MM.1S (cell line): ENCODE measurements at places on chromosomes 16 and 17.

DNA sequence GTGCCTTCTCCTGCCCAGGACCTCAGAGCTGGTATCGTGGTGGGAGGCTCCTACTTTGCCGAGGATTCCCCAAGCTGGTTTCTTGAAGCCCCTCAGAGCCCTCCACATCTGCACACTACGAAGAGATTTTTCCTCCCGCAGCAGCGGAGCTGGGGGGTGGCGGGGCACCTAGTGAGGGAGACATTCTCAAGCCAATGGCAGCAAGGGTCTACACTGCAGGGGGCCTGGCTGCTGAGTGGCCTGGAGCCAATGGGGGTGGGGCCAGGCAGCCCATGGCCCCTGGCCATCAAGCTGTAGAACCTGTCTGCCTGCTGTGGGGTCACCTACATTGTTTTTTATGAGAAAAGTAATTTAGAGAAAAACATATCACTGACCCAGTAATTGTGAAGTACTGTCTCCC lies 5.0 kb downstream of the SLC26A11 start:
- no peaks in the 10 kb centered on the region for H3K27me3 ChIP-seq
- H3K36me3 ChIP-seq: no peaks in the 10 kb centered on the region
- H3K4me3 ChIP-seq: no peak overlapping the region

DNA sequence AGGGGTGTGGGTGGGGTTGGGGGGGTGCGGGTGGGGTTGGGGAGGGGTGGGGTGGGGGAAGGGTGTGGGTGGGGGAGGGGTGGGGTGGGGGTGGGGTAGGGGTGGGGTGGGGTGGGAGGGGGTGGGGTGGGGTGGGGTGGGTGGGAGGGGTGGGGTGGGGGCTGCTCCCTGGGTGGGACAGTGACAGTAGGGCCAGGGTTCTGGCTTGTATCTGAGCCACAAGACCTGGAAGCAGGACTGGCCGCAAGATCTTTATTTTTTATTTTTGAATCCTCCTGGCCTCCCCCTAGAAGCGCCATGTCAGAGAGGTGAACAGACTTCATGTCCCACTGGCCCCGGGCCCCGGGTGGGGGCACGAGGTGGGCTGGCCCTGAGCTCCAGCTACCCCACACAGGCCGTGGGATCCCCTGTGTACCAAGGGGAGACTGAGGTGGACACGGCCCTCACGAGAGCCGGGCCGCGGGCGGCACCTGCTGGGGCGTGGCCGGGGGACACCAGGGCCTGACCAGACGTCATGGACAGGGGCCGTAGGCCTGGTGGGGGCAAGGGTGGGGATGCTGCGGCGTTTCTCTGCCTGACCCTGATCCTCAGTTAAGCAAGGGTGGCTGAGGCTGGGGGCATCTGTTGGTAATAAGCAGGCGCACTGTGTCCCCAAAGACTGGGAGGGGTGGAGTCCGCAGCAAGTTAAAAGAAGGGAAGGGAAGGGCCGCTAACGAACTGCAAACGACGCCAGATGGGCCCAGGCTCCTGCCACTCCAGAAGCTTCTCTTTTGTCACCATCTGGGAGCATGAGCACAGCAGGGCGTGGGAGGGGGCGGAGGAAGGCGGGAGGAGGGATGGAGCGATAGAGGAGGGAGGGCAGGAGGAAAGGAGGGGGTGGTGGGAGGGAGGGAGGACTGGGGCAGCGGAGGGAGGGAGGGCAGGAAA lies 22.3 kb upstream of the PABPN1L start:
- no peaks in the 10 kb centered on the region for H3K27me3 ChIP-seq
- H3K4me3 ChIP-seq: no peak overlapping the region
- no peaks in the 10 kb centered on the region for H3K36me3 ChIP-seq

- peaks cover 52% of the 10 kb centered on the region for H3K27me3 ChIP-seq
- H3K36me3 ChIP-seq: no peaks in the 10 kb centered on the region
- no peak for DNase-seq
- H3K27ac ChIP-seq: no peak overlapping the region
- H3K4me3 ChIP-seq: no peak overlapping the region
These were observed 36.7 kb upstream of the CIBAR2 start for GRCh38 chr16:85148931-85149330.

DNA sequence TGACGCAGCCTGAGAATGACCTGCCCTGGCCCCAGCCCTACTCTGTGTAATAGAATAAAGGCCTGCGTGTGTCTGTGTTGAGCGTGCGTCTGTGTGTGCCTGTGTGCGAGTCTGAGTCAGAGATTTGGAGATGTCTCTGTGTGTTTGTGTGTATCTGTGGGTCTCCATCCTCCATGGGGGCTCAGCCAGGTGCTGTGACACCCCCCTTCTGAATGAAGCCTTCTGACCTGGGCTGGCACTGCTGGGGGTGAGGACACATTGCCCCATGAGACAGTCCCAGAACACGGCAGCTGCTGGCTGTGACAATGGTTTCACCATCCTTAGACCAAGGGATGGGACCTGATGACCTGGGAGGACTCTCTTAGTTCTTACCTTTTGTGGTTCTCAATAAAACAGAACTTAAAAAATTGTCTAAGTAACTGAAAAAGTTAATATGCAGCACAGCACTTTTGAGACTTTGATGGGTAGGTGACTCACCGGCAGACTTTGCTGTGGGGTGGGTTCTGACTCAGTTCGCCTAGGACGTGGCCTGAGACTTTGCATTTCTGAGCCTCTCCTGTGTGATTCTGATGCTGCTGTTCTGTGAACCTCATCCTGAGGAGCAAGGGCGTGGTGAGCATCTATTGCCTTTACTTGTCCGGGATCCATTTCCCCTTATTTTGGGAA lies 5.7 kb downstream of the LAT start:
- H3K27ac ChIP-seq: no peak overlapping the region
- H3K4me3 ChIP-seq: no peak overlapping the region
- no peak for DNase-seq
- H3K4me1 ChIP-seq: 0 out of 2 replicates have a peak, but pooled peaks cover 2% of the 10 kb centered on the region
- no peaks in the 10 kb centered on the region for H3K27me3 ChIP-seq
- H3K36me3 ChIP-seq: no peaks in the 10 kb centered on the region

DNA sequence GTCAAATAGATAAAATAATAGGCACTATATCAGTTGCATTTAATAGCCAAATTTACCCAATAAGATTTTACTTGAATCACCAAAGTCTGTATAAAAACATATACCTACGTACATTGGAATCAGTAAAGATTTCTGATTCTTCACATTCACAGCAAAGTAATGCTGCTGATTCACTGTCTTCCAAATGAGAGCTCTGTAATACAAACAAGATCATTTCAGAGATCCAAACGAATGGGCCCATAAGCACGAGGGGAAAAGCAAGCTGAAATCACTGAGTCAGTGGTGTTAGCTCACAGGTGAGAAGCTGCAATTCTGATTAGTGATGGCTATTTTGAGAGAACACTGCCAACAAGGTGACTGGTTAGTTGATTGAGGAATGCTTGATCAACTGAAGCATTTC lies 81.3 kb downstream of the SSH2 start:
- no peaks in the 10 kb centered on the region for H3K36me3 ChIP-seq
- no peak overlapping the region for H3K4me3 ChIP-seq
- no peaks in the 10 kb centered on the region for H3K27me3 ChIP-seq
- DNase-seq: no peak
- H3K4me1 ChIP-seq: no peaks in the 10 kb centered on the region
- no peak overlapping the region for H3K27ac ChIP-seq

- DNase-seq: no peak
- H3K4me1 ChIP-seq: no peaks in the 10 kb centered on the region
- no peaks in the 10 kb centered on the region for H3K36me3 ChIP-seq
- H3K4me3 ChIP-seq: no peak overlapping the region
- H3K27me3 ChIP-seq: no peaks in the 10 kb centered on the region
These were observed 47.1 kb downstream of the ABCA8 start for GRCh38 chr17:68908045-68908444.

DNA sequence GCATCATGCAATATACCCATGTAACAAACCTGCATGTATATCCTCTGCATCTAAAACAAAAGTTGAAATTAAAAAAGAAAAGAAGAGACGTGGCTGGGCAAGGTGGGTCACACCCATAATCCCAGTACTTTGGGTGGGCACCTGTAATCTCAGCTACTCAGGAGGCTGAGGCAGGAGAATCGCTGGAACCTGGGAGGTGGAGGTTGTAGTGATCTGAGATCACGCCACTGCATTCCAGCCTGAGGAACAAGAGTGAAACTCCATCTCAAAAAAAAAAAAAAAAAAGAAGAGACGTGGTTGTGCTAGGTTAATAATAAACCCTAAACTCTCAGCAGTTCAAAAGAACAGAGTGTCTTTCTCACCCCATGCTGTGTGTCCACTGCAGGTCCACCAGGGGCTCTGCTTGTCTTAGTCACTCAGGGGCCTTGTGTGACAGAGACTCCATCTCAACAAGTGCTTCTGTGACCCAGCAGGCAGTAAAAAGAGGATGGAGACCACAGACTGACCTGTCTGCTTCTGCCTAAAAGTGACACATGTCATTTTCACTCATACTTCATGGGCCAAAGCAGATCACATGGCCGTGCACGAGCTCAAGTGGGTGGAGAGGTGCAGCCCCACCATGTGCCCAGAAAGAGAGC lies 22.3 kb upstream of the N4BP1 start:
- no peaks in the 10 kb centered on the region for H3K27me3 ChIP-seq
- no peaks in the 10 kb centered on the region for H3K4me1 ChIP-seq
- DNase-seq: no peak
- H3K4me3 ChIP-seq: no peak overlapping the region
- no peak overlapping the region for H3K27ac ChIP-seq

- DNase-seq: no peak
- H3K4me3 ChIP-seq: no peak overlapping the region
- H3K27ac ChIP-seq: no peak overlapping the region
- H3K27me3 ChIP-seq: no peaks in the 10 kb centered on the region
- H3K36me3 ChIP-seq: no peaks in the 10 kb centered on the region
These were observed 123.7 kb downstream of the ABCC1 start for GRCh38 chr16:16073001-16073545.

DNA sequence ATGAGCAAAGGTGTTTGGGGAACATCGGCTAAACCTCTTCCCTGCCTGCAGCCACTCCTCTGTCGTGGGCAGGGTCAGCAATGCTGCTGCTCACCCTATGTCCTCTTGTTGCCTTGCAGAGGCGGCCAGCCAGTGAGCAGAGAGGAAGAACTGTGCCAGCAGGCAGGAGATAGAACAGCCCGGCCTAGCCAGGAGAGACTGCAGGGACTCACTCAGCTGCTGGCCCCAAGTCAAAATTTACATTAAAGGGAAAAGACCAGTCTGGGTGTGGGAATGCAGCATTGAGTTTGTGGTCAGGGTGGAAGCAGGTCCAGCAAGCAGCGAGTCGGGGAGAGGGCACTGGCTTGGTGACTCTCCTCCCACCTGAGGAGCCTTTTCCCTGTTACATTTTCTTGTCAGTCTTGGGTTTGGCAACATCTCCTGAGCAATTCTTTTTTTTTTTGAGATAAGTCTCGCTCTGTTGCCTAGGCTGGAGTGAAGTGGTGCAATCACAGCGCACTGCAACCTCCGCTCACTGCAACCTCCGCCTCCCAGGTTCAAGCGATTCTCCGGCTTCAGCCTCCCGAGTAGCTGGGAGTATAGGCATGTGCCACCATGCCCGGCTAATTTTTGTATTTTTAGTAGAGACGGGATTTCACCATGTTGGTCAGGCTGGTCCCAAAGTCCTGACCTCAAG lies 22.7 kb downstream of the LIG3 start:
- peaks cover 5% of the 10 kb centered on the region; the same call in 1 of the 2 replicates for H3K4me1 ChIP-seq
- H3K27ac ChIP-seq: no peak overlapping the region
- no peaks in the 10 kb centered on the region for H3K27me3 ChIP-seq
- H3K36me3 ChIP-seq: no peaks in the 10 kb centered on the region
- H3K4me3 ChIP-seq: no peak overlapping the region

- no peaks in the 10 kb centered on the region for H3K27me3 ChIP-seq
- no peak for DNase-seq
- peaks cover 12% of the 10 kb centered on the region; the same call in 1 of the 2 replicates for H3K4me1 ChIP-seq
- no peak overlapping the region for H3K4me3 ChIP-seq
- peaks cover 34% of the 10 kb centered on the region for H3K36me3 ChIP-seq
These were observed 5.0 kb downstream of the TSR1 start for GRCh38 chr17:2331303-2331702.

DNA sequence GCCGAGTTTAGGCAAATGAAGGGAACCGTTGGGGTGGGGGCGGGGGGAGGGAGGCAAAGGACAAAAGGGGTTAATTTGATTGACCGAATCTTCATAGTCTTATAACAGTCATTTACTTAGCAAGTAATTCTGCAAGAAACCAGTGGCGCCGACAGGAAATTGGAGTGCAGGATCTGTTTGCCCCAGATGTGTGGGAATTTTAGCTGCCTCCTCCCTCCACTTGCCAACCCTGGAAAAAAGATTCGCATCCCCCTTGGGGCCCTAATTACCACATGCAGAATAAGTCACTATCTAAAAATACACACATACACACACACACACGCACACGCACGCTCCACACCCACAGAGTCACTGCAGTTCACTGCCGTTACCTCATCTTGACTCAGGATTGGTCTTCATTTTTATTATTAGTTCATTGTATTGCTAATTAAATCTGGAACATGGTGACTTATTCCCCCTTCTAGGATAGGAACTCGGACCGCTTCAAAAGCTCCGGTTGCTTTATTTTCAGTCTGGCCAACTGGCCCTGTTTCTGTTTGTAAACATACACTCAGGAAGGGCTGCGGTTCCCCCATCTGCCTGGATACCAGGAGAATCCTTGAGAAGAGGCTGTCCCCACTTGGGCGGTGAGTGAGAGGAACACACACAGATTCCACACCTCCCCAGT lies 241.6 kb upstream of the SALL1 start:
- no peak overlapping the region for H3K27ac ChIP-seq
- H3K4me3 ChIP-seq: no peak overlapping the region
- DNase-seq: no peak
- no peaks in the 10 kb centered on the region for H3K4me1 ChIP-seq
- no peaks in the 10 kb centered on the region for H3K36me3 ChIP-seq

DNA sequence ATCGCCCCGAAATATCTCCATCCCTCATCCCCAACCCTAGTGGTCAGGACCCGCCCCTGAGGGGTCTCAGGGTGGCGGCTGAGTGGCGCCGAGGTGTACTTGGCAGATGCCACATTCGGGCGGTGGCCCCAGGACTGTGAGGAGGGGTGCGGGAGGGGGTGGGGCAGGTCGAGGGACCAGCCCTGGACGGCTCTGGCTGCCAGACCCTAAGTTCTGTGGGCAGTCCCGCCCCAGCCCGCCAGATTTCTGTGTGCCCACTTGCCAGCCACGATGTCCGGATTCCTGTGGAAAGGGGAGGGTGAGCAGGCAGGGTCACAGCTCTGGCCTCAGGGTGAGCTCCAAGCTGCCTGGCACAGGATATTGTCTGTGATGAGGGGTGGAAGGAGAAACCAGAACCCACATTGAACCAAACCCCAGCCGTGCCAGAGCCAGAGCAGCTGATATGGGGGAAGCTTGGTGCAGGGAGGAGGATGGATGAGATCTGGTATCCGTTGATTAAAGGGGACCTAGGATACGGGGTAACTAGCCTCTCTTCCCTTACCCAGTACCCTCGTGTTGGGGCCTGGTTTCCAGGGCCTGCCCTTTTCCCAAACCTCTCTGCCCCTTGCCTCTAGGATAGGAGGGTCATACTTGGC lies 1.1 kb upstream of the CHAD start:
- no peaks in the 10 kb centered on the region for H3K4me1 ChIP-seq
- DNase-seq: no peak
- H3K4me3 ChIP-seq: no peak overlapping the region
- H3K36me3 ChIP-seq: no peaks in the 10 kb centered on the region
- no peaks in the 10 kb centered on the region for H3K27me3 ChIP-seq
